ENCODE measurements at places on chromosomes 5 and 9.

GRCh38 chr5:76371960-76372322, 31.1 kb upstream of the IQGAP2 start:
- no peak for DNase-seq

- no peak for DNase-seq
Observed at GRCh38 chr9:110399983-110400382, 62.3 kb upstream of the TXNDC8 start.

GRCh38 chr5:54704333-54704732, 186.8 kb downstream of the SNX18 start:
- no peak for DNase-seq

- DNase-seq, result no peak
Observed at GRCh38 chr5:177178733-177179304, 45.2 kb downstream of the NSD1 start.

DNA sequence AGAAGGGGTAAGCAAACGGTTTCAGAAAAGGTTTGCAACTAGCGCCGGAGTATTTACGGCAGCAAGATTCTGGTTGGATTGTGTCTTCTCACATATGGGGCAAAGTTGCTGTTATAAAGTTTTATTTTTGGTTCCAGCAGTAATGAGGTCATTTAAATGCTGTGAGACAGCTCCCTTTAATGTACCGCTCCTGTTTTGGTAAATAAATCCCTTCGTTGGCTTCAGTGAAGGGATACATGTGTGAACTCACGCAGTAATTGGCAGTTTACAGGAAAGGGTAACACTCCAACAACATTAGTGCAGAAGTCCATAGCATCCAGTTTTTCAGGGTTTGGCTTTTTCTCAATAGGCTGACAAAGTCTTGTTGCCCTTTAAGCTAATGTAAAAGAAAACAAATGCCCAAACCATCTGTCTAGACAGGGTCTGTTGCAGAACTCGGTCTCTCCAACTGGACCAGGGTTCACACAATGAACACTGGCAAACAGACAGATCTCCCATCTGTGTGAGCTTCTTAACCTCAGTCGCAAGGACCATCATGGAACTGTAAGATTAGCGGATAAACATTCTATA, 184.0 kb downstream of the GOLPH3 start:
- DNase-seq, result no peak

DNA sequence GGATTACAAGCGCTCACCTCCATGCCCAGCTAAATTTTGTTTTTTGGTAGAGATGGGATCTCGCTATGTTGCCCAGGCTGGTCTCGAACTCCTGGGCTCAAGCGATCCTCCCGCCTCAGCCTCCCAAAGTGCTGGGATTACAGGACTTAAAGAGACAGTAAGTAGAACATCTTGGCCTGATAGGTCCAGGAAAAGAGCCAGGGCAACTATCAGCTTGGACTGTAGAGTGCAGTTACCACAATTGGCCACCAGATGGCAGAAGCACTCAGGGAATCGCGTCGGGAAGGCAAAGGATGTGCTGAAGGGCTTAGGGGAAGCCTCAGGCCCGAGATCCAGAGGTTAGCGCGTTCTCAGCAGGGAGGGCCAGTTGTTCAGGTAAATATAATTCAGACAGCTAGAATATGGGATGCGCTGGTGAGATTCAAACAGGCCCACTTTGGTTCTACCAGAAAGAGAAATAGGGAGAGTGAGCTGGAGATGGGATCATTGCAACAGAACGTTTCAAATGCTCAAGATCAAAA, 21.5 kb downstream of the C9orf57 start:
- no peak for DNase-seq

GRCh38 chr5:17309462-17309861, 92.0 kb downstream of the BASP1 start:
- no peak for DNase-seq

DNA sequence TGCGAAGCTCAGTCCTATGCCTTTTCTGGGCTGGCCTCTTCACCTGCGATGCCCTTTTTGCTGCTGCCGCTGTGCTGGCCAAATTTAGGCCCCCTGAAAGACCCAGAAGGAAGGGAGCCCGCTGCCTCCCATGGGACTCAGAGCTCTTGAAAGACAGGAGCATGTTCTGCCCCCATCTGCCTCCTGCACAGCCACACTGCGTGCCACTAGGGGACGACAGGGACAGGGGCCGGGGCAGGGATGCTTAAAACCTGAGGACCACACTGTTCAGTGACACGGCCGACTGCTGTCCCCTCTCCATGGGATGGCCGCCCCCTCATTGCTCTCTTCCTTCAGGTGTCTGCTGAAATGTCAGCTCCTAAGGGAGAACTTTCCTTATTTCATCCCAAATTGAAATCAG, 132.4 kb downstream of the ADAMTS2 start:
- DNase-seq, result no peak

- DNase-seq, result no peak
Observed at GRCh38 chr9:134539586-134540194, 101.9 kb upstream of the COL5A1 start.

DNA sequence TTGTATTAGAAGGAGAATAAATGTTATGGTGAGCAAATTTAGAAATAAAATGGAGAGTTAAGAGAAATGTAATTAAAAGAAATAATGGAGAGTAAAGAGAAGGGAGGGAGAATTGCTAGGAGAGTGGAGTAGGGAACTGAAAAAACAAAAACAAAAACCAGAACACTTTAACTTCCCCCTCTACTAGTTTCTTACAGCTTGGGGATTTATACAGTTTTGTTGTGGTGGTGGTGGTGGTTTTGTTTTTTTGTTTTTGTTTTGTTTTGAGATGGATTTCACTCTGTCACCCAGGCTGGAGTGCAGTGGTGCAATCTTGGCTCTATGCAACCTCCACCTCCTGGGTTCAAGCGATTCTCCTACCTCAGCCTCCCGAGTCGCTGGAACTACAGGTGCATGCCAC, 322.4 kb downstream of the TMEM167A start:
- DNase-seq, result no peak

GRCh38 chr9:107020040-107020530, 157.1 kb downstream of the ZNF462 start:
- no peak for DNase-seq

DNA sequence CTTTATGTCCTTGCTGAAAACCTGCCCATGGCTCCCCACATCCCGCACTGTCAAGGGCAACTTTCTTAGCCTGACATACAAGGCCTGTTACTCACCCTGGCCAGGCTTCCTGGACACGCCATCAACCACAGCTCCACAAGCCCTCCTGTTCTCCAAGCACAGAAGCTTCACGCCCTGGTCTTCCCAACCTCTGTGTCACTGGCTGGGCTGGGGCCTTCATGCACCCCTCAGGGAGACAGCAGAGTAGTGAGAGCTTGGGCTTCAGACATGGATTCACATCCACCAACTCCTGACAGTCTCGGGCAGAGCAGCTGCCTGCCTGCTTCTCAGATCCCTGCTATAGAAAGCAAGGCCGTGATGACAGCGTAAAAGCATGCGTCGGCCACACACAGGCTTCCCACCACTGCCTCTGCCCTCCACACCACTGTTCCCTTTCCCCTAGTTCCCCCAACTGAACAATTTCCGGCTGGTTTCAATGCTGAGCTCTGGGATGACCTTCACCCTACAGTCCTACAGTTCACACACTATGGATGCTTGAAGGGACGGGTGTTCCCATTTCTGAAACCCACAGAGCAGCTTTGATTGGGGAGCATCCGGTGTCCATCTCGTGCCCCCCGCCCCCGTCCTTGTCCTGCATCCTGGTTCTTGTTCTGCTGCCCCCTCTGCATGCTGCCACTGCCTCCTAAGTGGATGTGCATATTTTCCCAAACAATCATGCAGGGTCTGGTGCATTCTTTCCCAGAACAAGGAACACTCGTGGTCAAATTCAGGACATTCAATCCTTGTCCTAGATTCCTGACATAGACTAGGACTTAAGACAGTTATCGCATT, 33.4 kb upstream of the ADAMTS2 start:
- no peak for DNase-seq

DNA sequence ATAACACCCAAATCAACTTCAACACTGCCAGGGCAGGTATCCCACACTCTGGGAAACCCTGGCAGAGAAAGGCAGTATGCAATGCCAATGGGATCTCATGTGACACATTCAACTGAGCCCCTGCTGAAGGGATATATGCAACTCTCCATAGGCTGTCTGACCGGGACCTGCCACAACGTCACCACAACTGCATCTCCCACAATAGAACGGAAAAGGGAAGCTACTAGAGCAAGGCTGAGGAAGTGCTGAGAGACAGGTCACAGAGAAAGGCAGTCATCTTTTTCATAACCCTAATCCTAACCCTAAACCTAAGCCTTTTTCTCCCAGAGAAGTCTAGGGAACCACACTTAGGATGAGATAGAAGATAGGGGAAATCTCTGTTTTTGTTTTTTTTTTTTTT, 345.9 kb upstream of the CD180 start:
- no peak for DNase-seq

GRCh38 chr5:4879075-4879474, 261.1 kb upstream of the ADAMTS16 start:
- DNase-seq, result no peak

GRCh38 chr9:128887049-128887448, 5.1 kb downstream of the LRRC8A start:
- no peak for DNase-seq

DNA sequence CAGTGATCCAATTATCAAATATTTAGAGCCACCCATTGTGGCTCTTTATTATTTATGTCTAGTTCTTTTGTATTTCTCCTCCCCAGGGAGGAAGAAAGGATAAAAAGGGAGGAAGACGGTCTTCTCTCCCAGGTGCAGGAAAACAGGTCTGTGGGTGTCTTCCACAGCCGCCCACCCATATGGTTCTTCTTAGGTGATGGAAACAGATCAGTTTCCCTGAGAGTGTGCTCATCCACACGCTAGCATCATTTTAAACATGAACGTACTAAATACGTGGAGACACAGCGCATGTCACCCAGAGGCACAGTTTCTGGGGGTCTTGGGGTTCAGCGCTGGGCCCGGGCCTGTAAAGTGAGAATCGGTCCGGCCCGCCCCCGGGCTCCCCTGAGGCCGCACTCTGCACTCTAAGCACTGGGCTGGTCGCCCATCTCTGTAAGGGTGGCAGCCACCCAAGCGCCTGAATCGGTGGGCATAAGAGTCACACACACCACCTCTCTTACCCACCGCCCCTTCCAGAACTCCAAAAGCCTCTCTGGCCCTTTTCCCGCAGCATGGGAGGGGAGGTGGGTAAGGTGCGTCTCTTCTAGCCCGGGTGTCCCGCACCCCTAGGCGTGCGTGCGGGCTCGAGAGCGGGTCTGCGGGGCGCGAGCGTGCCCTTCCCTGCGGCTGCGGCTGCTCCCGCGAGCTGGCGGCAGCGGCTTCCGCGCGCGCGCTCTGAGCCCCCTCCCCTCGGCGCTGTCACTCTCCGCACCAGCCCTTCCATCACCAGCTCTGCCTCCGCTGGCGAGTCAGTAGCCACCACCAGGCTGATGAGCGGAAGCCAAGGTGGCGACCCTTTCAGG, 1.3 kb downstream of the PTCH1 start:
- peak; percentile 71 for DNase-seq

DNA sequence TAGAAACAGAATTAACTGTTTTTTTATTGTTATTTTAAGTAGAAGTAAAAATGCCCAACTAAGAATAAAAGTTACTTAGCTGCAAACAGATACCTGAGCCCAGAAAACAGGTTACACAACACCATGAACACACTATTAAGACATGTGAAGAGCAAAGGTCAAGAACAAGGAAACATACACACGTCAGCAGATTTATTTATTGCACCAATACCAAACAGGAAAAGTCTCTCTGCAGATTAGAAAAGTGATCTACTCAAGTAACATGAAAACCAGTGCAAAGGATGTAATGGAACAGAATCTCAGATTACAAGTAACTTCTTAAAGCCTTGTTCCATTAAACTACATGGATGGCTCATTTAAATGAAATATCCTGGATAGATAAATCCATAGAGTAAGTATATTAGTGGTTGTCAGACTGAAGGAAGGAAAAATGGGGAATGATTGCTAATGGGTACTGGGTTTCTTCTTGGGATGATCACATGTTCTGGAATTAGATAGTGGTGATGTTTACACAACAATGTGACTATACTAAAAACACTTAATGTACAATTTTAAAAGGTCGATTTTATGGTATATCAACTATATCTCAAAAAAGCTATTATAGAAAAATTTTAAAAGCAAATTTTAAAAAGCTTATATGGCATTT, 6.1 kb downstream of the SAR1B start:
- no peak for DNase-seq

GRCh38 chr5:146580237-146580636, 64.2 kb upstream of the GPR151 start:
- DNase-seq, result no peak

DNA sequence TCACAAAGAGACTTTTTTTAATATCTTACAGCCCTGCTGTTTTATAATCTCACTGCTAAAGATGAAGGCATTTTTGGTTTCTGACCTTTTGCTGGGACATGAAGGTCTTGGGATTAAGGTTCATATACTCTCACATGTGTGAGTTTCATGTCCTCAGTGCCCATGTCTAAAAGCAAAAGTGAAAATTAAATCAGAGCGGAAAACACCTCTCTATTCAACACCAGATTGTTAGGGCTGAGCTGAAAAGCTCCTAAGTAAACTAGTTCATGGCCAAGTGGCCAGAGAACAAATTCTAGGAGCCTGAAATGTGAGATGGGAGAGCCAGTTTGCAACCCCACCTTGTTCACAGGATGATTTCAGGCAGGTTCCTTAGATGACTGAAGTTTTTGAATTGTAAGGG, 110.9 kb downstream of the GRIA1 start:
- DNase-seq, result no peak

DNA sequence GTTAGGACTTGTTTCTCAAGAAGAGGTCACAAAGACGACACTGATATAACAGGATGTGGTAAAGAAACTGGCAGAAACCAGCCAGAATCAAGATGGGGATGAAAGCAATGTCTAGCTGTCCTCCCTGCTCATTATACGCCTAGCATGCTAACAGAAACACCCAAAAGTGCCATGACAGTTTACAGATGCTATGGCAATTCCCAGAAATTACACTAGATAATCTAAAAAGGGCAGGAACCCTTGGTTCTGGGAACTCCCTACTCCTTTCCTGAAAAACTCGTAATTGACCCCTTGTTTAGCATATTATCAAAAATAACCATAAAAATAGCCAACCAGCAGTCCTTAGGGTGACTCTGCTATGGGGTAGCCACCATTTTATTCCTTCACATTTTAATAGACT, 10.9 kb upstream of the MRPS30 start:
- DNase-seq, result no peak

DNA sequence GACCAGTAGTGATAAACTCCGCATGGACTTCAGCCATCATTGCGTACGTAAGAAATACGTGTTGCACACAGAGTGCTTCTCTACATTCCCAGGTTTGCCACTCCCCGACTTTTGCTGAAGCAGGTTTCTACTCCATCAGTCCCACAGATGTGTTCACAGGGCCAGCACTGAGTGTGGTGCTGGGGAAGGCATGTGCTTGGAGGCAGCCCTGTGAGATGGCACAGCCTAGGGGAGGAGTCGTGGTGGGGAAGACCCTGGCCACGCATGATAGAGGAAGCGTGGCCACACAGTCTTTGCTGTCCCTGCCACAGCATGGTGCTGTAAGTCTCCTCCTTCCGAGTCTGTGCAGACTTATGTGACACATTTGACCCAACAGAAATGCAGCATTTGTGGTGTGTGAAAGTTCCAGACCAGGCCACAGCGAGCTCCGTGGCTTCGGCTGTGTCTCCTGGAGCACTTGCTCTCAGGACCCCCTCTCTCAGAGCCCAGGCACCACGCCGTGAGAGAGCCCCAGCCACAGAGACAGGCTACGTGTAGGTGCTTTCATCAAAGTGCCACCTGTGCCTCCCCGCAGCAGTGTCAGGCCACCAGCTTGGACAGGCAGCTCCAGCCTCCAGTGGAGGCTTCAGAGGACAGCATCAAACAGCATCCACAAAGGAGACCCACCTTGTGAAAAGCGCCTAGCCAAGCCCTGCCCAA, 197.8 kb downstream of the AUH start:
- no peak for DNase-seq
